Endothelial cell (in vitro differentiated cells): ENCODE measurements at places on chromosomes 1 and 21.

DNA sequence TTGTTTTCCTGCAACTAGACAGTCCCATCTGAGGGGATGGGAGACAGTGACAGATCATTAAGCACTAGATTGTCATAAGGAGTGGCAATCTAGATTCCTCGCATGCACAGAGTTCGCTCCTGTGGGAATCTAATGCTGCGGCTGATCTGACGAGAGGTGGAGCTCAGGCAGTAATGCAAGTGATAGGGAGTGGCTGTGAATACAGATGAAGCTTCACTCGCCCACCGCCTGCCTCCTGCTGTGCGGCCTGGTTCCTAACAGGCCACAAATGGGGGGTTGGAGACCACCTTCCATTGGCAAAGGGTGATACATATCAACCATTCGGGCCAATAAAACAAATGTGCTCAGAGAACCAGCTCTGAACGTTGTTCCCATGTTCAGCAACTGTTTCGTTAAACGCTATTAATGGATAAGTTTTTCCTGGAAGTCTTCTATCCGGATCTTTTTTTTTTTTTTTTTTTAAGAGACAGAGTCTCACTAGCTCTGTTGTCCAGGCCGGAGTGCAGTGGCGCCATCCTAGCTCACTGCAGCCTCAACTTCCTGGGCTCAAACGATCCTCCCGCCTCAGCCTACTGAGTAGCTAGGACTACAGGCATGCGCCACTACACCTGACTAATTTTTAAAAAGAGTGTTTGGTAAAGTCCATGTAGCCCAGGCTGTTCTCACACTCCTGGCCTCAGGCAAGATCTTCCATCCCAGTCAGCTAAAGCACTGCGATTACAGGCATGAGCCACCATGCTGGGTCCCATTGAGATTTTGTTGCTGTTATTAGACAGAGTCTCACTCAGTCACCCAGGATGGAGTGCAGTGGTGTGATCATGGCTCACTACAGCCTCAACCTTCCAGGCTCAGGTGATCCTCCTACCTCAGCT is 8.7 kb upstream of the RSRP1 start:
- DNase-seq = no peak

DNA sequence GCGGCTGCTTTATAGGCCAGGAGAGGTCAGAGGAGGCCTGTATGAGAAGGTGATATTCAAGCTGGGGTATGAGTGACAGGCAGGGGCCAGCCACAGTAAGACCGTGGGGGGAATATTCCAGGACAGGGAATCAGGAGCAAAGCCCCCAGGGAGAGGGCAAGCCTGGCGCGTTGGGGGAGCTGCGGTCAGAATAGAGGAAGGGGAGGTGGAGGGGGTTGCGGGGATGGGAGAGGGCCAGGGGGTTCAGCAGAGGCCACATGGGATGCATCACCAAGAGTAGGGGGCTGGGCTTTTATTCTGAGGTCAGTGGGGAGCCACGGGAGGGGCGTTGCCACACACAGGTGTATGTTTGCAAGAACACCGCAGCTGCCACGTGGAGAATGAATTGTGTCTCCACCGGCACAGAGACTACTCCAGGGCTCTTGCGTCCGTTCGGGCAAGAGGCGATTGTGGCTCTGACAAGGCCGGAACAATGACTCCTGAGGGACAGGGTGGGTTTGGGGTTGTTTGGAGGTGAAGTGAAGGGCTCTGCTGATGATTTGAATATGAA is 84.7 kb upstream of the VAMP3 start:
- no peak for DNase-seq

DNA sequence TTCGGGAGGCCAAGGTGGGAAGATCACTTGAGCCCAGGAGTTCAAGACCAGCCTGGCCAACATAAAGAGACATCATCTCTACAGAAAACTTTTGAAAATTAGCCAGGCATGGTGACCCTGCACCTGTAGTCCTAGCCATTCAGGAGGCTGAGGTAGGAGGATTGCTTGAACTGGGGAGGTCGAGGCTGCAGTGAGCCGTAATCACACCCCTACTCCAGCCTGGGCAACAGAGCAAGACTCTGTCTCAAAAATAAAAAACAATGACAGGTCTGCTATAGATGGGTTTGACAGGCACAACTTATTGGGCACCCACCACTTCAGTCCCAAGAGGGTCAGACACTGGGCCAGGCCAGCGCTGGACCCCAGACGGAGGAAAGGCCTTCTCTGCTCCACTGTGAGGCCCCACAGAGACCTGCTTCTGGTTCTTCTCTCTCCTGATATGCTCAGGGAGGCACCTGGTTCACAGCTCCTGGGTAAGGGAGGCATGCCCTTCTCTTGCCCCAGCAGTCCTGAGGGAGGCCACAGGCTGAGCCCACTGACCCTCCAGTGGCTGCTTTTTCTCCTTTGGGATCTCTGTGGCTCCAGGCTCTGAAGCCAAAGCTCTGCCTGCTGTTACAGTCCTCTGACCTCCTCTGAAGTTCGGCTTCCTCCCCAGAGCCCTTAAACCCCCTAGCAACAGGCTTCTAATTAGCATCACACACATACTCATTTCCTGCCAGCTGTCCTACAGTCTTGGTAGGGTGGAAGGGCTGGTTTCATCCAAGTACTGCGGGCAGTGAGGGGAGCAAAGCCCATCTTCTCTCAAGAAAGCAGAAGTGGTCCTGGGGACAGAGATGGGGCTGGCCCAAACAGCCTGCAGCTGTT is 14.4 kb downstream of the S100A16 start:
- peak; percentile 20 for DNase-seq

GRCh38 chr1:104238991-104239390 is 489.3 kb downstream of the AMY1C start:
- no peak for DNase-seq

- no peak for DNase-seq
Measured at GRCh38 chr21:40640266-40640789, 206.6 kb downstream of the DSCAM start.

- DNase-seq = no peak
Measured at GRCh38 chr1:171758011-171758410, 16.1 kb upstream of the VAMP4 start.
